NCI-H2029 treated with DMSO at 0.1 percent for 48 hours (cell line): ENCODE measurements at places on chromosomes 7 and 10.

GRCh38 chr10:62805231-62806099 is 945 bp downstream of the ADO start:
- DNase-seq: no peak

DNA sequence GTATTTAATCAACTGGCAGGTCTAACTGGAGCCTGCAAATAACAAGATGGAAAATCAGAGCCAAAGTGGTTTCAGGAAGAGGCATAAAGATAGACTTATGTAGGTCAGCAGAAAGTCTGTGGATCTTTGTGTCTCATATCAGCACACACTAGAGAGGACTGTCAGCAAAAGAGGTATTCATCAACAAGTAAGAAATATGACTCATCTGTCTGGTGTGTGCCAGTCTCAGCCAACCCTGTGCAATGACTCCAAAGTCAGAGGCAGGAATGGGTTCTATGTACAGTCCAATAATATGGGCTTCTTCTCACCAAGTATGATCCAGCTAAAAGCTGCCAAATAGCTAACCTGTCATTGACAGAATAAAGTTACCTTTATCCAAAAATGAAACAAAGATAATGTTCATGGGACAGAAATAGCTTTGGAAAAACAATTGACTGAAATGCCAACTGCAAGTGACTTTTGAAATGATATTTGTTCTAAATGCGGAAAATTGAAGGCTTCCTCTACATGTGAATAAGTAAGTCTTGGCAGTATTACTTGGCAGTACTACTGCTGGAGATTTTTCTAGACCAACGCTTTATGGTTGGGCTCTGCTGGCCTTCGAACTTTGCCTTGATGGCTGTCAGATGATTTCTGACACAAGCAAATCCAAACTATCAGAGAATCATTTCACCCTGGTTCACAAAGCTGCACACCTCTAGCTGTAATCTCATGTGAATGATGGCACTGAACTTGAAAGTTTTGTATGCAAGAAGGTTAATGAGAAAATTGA is 272.3 kb upstream of the SEMA3C start:
- no peak for DNase-seq

DNA sequence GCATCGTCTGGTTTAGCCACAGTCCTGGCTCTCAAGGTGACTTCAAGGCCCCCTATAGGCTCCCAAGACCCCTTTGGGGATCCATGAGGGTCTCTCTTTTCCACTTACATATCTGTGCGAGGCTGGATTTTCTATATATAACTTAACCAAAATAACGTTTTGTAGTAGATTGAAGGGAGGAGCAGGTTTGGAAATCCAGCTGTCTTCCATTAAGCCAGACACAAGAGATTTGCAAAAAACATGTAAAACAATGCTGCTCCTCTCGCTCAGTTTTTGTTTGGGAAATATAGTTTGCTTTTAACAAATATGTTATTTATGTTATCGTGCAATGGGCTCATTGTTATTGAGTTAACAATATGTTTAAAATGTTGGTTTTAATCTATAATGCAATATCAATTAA is 811.2 kb downstream of the TYW1 start:
- no peak for DNase-seq

DNA sequence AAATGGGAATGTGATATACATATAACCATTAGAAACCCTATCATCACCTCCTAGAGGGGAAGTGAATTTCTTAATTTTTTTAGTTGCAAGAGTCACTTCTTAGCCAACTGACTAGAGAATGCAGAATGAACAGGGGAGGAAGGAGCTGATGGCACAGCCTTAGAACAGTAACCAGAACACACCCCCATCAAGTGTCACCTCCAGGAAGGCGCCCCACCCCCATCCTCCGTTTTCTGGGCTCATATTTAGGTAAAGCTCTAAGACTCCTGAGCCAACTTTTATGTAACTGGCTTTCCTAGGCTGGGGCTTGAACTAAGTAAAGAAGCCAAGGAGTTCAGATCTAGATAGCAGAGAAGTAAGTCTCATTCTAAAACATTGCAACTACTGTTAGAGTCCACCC is 54.0 kb downstream of the COL17A1 start:
- no peak for DNase-seq

DNA sequence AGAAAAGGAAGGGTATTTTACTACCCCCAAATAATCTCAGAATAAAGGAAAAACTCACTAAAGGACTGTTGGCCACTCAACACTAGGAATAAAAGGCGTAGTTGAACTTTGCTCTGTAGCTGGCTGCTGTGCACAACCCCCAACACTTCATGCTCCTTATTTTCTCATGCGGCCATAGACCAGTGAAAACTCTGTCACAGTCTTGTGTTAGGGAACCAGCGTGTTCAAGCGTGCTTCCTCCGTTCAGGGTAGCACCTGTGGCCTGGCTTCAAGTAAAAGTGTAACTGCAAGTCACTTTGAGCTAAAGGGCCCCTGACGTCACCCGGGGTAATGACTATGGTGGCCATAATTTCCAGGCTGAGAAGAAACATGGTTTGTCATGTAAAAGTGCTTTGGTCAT is 27.0 kb downstream of the BLNK start:
- DNase-seq: no peak

DNA sequence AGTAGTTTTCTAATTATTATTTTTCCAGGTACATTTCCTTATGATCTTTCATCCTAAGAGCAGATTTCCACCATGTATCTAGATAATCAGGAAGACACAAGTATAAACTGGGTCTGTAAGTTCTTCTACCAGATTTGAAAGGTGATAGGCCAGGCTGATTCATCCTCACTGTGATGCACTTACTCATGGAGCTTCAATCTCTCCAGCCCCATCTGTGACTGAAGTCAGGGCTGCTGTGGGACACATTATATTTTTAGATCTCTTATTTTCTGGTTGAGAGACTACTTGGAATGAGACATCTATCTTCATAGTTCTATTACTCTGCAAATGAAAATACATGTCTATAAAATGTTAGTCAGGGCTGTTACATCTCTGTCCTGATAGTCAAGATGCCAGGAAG is 85.5 kb upstream of the SLC25A13 start:
- no peak for DNase-seq

DNA sequence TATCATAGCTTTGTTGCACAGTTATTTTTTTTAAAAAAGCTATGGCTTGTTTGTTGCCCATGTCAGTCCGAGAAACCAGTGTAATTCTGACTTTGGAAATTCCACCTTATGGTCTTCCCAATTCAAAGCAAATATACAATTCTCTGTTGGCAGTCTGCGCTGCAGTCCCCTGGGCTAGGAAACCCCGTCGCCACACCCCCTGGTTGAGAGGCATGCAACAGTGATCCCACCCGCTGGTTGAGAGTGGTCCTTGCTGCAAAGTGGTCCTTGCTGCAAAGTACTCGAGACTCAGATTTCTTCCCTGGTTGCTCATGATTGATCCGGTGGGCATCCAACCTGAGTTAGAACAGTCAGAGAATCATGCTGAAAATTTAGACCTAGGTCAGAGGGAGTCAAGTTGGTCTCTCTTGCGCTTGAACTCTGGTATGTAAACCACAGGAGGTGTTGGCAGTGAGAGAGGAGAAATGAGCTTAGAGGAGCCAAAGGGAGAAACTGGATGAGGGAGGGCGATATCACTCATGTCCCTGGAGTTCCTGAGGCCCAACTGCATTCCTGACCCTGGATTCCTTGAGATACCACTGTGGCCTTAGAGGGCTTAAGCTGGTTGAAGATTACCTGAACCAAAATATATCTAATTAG is 45.0 kb upstream of the STK17A start:
- DNase-seq: no peak

- DNase-seq: no peak
Observed at GRCh38 chr10:79246209-79246581, 101.1 kb upstream of the PPIF start.

GRCh38 chr10:72109636-72110157 is 21.3 kb upstream of the SPOCK2 start:
- DNase-seq: no peak

GRCh38 chr10:114094795-114095194 is 51.1 kb downstream of the ADRB1 start:
- DNase-seq: no peak

- no peak for DNase-seq
Observed at GRCh38 chr7:127039541-127039940, 213.2 kb downstream of the GRM8 start.

GRCh38 chr10:70912556-70912955 is 24.2 kb upstream of the PCBD1 start:
- no peak for DNase-seq

DNA sequence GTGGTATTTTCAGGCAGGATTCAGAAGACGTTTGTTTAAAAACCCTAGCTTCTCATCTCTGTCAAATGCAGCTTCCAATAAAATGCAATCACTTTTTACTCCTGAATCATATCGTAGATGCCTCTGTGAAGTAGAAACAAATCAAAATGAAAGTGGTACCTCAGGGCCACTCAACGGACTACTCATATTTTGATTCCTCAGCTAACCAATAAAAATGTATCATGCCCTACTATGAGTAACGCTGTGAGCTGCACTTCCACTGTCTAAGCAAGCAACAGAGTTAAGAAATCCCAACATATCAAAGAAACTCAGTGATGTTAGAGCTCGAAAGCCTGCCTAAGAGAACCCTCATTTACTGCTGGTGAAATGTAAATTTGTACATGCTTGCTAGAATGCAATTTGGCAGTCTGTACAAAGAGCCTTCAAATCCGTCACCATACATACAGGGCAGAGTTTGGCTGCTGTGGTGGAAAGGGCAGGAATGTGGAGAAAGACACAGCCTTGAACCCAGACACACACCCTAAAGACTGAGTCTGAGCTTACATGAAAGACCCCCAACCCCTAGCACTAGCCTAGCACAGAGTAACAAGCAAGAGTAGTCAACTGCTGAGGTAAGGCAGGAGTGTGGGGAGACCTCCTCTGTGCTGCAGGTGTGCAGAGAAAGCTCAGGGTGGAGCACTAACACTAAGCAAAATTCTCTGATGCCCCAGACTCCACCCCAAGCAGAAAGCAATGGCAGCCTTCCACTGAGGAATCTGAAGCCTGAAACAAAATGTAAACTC is 151.5 kb downstream of the ANK3 start:
- peak; percentile 2 for DNase-seq

GRCh38 chr10:514137-514671 is 175.3 kb downstream of the DIP2C start:
- DNase-seq: peak; percentile 85

- DNase-seq: no peak
Observed at GRCh38 chr7:116547347-116547746, 22.5 kb downstream of the CAV1 start.

DNA sequence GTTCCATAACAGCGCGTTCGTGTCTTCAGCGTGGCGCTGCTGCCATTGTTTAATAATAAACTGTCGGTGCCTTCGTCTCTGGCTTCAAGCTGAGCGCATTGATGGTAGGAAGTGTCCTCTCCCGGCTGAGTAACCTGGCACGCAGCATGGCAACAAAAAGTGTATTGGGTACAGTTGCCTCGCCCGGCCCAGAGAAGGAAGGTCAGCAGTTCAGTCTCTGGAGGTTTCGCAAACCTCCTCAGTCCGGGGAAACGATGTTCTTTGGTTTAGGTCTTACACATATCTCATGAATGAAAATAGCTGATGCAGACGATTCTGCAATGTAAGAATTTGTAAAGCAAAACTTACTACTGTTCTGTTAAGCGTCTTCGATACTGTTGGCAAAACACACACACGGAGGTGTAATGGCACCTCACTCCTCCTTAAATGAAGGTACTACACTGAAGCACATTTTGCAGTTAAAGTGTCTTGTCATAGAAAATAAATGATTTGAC is 739 bp upstream of the CCDC186 start:
- no peak for DNase-seq

GRCh38 chr10:32189400-32190084 is 133.3 kb upstream of the KIF5B start:
- no peak for DNase-seq

- no peak for DNase-seq
Observed at GRCh38 chr7:83866582-83866981, 217.6 kb upstream of the SEMA3E start.

DNA sequence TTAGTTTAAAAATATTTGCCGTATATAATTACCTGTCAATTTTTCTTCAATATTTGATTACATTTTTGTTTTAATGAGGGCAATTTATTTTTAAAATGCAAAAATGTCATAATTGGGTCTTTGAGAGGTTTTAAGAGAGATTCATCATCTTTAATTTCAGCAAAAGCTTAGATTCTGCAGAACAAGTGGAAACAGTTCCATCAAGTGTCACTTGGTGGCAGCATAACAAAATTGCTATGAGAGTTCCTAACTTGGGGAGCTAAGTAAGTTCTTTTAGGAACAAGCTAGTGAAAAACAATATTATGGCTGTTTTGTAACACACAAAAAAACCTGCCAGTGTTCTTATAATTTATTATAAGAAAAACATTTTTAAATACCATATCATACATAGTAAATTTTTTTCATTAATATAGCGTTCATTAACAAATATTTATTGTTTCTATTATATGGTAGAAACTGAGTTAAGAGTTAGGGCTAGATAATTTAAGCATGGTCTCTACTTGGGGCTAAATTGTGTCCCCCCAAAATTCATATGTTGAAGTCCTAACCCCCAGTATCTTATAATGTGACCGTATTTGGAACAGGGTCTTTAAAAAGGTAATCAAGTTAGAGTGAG is 155.2 kb downstream of the MAGI2 start:
- DNase-seq: no peak

GRCh38 chr10:70809011-70809611 is 6.6 kb upstream of the SGPL1 start:
- no peak for DNase-seq

DNA sequence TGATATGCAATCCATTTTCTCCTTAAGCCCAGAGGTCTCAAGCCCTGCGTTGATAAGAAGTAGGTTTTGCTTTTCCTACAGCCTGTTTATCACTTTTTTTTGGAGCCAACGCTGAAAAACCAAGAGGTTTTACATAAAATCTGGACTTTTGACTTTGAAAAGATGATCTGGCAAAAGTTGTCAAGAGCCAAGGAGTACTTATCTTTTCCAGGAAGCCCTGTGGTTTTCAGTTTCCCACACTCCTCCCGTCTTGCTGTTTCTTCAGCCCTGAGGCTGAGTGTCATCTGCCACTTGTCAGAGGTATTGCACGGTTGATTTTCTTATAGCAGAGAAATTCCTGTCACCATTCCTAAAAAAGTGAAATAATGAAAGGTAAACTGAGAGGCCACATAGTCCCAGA is 108.7 kb downstream of the TYW1 start:
- no peak for DNase-seq

DNA sequence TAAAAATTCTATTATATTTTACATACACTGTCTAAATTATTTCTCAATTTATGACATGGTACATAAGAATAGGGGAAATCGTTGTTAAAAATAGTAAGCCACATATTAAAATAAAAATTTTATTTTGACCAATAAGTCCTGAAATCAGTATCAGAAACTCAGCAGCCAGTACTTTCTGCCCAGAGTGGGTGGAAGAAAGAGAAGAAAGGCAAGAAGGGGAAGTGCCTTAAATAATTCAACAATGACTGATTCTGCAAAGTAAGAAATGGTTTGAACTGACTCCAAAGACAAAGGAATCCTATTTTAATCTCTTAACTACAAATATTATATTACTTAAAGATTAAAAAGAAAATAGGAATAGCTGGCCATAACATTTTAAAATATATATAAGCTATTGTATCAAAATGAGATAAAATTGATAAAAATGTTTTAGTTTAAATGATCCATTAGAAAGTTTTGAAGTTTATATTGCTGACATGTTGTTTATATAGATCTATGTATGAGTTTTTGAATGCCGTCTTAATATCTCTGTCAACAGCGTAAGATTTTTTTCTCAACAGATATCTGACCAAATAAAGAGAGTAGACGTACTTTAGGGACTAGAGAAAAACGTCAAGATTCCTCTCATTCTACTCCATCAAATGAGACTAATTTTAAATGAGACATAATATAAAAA is 30.2 kb upstream of the NRCAM start:
- no peak for DNase-seq

GRCh38 chr7:131604841-131605279 is 48.4 kb upstream of the PODXL start:
- no peak for DNase-seq

- no peak for DNase-seq
Observed at GRCh38 chr10:77084431-77085144, 553.0 kb downstream of the KCNMA1 start.
